T-helper 1 cell (primary cell): ENCODE measurements at places on chromosomes 7 and 10.

DNA sequence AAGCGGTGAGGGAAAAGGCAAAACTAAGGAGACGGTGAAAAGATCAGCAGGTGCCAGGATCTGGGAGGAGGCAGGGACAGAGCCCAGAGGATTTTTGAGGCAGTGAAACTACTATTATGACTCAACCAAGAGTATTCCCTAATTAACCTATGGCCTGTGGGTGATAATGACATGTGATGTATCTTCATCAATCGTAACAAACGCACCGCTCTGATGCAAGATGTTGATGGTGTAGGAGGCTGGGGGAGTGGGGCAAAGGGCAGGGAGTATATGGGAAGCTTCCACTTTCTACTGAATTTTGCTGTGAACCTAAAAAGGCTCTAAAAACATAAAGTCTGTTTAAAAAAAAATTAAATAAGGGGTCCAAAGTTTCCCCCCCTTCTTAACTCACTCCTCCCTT is 25.5 kb upstream of the EZH2 start:
- DNase-seq, result no peak

DNA sequence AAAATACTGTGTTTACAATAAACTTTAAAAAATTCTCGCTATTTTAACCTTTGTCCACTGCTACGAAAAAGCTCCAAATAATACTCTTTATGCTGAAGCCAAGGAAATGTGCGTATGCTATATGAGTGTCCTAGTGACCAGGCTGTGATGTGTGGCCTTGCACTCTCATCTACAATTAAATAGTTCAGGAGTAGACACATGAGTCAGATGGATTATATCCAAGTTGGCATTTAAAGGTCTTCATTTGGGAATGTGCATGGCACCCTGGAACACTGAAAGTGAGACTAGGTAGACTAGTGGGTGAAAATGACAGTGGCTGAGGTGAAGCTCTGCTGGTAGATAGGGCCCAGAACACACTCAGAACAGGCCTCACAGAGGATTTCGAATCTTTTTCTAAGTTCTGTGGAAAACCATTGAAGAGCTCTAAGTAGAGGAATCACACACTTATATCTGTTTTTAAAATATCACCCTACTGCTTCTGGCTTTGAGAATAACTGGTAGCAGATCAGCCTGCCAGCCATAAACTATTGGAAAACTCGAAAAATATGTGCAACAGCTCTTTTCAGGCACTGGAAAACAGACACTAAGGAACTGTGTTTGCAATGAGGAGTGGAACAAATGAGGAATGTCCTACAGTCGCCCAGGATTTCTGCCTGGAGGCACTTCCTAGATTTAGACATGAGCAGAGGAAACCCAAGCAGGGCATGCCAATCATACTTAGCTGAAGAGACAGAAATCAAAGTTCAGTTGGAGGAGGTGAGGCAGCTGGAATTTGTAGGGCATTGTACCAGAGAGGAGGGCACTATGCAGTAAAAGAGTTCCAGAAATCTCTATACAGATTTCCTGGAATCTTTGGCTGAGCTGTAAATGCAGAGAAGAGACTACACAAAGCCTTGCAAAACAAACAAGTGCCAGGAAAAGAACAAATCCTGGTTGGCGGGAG is 603.8 kb upstream of the LRRTM3 start:
- DNase-seq, result no peak

GRCh38 chr7:150936018-150936417 is 42.1 kb downstream of the KCNH2 start:
- no peak for DNase-seq

DNA sequence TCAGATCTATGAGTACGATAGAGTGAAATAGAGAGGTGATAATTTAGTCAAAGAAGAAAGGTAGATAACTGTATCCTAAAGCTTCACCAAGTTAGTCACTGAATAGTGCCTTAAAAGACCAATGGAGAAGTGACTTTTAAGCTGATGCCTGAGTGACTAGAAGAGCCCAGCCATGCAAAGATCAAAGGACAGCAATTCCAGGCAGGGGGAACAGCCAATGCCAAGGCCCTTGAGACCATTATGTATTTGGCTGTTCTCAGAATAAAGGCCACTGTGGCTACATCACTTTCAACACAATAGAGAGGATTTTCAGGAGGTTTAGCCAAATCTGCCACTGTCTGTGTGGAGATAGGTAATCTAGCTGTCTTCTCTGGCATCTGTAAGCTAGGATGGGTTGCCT is 17.8 kb downstream of the HDAC9 start:
- DNase-seq, result no peak

DNA sequence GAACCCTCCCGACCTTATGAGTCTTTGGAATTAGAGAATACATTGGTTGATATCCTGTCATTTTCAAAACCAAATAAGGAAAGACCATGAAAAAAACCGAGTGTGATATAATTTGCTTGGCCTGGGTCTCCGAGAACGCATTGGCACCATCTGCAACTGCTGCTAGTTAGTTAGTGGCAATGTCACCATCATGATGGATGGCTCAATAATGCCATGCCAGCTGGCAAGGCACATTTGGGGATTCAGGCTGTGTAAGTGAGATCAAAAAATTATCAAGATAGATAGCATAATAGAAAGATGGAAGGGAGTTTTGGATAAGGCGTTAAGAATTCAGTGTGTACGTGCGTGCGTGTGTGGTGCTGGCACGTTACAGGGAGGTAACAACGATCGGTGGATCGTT is 134.7 kb upstream of the TCERG1L start:
- no peak for DNase-seq

DNA sequence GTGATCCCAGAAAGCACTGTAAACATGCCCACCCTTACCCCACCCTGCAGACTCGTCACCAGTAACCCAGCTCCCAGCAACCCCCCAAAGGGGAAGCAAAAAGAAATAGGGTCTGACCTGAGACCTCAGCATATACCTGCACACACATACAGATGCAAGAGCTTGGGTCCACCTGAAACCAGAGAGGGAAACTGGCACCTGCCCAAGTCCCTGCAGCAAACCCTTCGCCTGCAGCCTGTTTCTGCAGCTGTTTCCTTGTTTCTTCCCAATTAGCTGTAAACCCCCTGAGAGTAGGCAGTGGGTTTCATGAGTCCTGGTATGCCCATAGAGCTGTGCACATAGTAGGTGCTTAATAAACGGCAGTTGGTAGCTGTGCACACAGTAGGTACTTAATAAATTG is 140.5 kb downstream of the FGFR2 start:
- DNase-seq, result no peak

GRCh38 chr10:122121059-122121458 is 132.1 kb downstream of the TACC2 start:
- DNase-seq, result no peak

DNA sequence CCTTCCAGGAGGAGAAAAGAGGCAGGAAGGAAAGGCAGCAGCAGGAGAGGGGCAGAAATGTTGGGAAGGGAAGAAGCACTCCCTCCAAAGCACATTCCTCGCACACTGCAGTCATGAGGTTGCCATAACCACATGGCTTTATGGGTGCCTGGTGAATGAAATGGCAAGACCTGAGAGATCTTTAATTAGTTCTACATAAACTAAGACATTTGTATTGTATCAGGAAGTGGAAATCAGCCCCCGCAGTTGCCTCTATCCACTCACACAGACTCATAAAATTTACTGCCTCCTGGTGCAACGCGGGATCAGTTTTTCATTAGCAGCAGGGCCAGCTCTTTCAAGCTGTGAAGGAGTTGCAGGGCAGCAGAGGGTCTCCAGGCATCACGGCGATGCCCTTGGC is 106.4 kb downstream of the COL13A1 start:
- DNase-seq, result no peak

- no peak for DNase-seq
Measured at GRCh38 chr10:83538047-83538446, 601.3 kb upstream of the GHITM start.

DNA sequence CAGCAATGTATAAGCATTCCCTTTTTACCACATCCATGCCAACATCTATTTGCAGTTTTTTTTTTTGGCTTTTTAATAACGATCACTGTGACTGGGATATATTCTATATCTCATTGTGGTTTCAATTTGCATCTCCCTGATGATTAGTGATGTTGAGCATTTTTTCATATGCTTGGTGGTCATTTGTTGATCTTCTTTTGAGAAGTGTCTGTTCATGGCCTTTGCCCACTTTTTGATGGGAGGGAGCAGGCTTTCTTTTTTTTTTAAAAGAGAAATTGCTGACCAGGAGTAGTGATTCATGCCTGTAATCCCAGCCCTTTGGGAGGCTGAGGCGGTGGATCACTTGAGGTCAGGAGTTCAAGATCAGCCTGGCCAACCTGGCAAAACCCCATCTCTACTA is 4.0 kb downstream of the MUC17 start:
- no peak for DNase-seq

GRCh38 chr10:126187399-126187798 is 200.9 kb downstream of the ADAM12 start:
- no peak for DNase-seq

DNA sequence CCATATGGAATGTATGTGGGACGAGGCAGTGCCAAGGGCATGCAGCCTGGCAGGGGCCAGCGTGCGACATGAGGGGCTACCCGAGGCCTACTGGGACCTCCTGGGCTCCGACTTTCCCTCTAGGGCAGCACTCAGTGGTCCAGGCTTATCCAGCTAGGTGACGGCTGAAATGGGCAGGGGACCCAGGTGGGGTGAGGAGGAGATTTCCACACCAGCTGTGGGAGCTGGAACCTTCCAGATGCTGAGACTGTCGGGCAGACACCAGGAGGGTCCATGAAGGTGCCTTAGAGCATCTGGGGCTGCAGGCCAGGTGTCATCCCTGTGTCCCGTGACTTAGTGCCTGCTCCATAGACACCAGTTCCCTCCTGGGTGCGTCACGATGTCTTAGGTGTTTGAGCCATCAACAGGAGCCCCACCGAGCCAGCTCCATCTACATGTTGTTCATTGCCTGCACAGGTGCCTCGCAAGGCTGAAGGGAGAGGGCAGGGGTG is 13.4 kb downstream of the ZNF316 start:
- no peak for DNase-seq

DNA sequence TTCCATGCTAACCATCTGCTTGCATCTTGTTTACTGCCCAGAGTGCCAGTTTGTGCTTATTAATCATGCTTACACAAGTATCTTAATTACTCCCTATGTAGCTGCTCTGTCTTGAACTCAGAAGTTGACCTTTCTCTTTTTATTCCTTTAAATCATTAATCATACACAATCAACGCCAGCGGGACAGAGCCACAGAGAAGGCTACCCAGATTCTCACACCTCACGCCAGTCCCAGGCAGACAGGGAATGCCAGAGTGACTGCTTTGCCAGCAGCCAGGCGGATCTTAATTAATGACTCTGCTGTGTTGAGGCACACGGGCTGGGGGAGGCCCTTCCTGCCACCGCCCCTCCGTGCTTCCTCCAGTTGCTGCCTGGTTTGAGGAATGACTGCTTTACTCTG is 229.4 kb downstream of the LRMDA start:
- DNase-seq, result no peak

- DNase-seq, result no peak
Measured at GRCh38 chr7:120989257-120990220, 1.0 kb downstream of the CPED1 start.

DNA sequence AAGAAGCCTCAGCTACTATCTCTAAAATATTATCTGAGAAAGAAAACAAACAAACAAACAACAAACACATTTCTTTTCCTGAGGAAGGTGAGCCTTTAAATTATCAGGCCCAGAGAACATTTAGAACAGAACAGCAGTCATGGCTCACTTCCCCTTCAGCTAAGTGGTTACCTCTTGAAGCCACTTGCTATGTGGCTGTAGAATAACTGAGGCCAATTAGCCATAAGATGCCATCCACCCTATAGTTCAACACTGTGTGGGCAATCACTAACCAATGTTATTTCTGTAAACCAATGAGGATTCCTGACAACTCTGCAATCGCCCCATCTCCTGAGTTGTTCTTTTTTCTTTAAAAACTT is 3.7 kb upstream of the UPP1 start:
- DNase-seq, result no peak

DNA sequence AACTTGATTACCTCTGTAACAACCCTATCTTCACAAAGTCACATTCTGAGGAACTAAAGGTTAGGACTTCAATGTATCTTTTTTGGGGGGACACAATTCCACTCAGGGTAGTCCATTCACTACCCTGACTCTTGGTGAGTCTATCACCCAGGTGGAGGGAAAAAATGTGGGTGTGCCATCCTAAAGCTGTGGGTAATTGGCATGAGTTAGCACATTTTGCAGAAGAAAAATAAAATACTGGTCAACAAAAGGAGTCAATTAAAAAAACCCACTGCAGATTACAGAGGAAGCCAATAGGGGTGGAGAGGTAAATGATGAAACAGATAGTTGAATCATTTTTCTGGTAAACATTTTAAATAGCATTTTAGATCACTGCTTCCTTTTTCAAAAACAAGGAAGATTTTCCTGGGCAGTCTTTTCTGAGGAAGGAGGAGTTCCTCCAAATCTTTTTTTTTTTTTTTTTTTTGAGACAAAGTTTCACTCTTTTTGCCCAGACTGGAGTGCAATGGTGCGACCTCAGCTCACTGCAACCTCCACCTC is 5.1 kb upstream of the BLVRA start:
- no peak for DNase-seq

DNA sequence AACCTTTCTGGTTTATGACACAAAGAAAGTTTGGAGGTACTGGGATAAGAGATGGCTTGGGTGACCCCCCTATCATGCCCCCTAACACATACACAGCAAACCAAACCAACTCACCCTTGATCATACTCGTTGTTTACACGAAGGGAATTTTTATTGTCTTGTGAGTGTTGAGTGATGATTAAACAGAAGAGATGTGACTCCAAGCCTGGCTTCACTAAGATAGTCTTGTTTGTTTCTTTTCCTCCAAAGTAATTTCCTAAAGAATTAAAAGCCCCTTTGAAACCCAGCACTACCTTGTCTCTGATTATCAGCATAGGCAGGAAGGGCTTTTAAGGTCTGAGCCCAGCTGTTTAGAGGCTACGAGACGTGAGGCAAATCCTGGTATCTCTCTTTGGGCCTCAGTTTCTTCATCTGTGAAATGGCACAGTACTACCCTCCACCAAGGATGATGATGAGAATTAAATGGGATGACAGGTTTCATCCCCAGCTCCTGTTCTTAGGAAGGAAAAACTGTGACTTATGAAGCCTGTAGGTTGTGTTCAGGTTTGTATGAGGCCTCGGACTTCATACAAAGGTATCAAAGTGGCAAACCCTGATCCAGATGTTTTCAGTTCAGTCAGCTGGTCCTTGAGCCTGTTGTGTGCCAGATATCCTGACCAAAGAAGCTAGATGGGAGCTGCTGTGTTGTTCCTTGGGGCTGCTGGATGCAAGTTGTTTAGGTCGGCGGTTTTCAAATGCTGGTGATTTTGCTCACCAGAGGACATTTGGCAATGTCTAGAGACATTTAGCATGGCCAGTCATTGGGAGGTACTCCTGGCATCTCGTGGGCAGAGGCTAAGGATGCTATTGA is 51.8 kb downstream of the TCF7L2 start:
- DNase-seq, result no peak

DNA sequence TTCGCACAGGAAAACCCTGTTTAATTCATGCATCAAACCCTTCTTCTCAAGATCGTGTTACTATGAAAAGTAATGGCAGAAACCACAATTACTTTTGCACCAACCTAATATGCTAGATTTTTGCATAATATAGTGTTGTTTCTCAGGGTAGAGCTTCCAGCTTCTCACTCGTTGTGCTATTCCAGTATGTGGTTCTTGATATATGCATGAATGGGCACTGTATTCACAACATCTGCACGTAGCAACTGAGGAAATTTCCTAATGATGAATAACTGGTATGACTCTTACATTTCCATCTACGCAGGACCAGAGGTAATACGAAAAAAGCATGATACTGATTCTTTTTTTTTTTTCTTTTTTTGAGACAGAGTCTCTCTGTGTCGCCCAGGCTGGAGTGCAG is 326.6 kb upstream of the GALNT17 start:
- DNase-seq, result no peak
